ENCODE measurements at places on chromosomes 16 and 17.

- no peak for DNase-seq
Observed at GRCh38 chr16:54933281-54934011, 2.8 kb downstream of the IRX5 start.

- DNase-seq, result no peak
Observed at GRCh38 chr17:40281663-40282062, 6.0 kb upstream of the CDC6 start.

- DNase-seq, result no peak
Observed at GRCh38 chr17:73589363-73589980, 54.8 kb downstream of the SDK2 start.

GRCh38 chr17:47099987-47100711, 88.9 kb downstream of the CDC27 start:
- DNase-seq, result peak; percentile 73

GRCh38 chr17:11511696-11512095, 86.6 kb upstream of the DNAH9 start:
- DNase-seq, result no peak

DNA sequence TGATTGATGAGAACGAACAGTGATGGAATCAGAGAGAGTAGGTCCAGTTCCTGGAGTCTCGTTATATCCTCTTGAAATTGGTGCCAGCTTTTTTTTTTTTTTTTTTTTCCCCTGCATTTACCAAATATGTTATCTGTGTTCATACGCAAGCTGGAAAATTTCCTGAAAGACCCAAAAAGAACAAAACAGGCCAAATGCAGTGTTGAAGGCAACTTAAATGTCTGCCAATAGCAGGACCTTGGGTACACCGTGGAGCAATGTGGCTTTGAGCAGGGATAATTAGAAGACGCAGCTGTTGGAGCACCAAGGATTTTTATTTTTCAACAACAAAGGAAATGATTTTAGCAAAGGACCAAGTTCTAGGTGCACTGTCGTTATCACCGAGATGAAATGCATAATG, 105.0 kb downstream of the ABCC6 start:
- no peak for DNase-seq

GRCh38 chr16:86670750-86671234, 92.4 kb downstream of the FOXL1 start:
- no peak for DNase-seq

DNA sequence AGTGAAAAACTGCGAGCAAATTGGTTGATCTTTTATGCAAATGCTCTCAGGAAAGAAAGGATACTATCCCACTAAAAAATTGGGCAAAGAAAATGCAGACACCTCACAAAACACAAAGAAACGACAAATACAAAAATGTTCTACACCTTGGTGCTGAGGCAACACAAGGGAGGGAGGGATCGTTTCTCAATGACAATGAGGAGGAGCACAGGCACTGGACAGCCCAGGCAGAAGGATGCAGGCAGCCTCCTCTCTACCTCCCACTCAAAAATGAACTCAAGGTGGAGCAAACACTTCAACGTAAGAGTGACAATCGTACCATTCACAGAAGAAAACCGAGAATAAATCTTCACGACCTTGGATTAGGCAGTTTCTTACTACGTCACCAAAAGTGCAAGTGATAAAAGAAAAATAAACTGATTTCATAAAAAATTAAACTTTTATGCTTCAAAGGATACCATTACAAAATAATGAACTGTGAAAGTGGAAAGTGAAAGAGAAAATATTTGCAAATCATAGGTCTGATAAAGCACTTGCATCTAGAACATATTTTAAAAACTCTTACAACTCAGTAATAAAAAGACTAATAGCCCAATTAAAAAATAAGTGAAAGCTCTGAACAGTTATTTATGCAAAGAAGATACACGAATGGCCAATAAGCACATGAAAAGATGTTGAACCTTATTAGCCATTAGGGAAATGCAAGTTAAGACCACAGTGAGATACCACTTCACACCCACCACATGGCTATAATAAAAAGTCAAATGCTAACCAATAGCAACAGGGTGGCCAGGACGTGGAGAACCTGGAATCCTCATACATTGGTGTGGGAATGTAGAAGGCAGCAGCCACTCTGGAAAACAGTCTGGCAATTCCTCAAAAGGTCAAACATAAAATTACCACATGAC, 80.8 kb upstream of the TRAP1 start:
- DNase-seq, result no peak

DNA sequence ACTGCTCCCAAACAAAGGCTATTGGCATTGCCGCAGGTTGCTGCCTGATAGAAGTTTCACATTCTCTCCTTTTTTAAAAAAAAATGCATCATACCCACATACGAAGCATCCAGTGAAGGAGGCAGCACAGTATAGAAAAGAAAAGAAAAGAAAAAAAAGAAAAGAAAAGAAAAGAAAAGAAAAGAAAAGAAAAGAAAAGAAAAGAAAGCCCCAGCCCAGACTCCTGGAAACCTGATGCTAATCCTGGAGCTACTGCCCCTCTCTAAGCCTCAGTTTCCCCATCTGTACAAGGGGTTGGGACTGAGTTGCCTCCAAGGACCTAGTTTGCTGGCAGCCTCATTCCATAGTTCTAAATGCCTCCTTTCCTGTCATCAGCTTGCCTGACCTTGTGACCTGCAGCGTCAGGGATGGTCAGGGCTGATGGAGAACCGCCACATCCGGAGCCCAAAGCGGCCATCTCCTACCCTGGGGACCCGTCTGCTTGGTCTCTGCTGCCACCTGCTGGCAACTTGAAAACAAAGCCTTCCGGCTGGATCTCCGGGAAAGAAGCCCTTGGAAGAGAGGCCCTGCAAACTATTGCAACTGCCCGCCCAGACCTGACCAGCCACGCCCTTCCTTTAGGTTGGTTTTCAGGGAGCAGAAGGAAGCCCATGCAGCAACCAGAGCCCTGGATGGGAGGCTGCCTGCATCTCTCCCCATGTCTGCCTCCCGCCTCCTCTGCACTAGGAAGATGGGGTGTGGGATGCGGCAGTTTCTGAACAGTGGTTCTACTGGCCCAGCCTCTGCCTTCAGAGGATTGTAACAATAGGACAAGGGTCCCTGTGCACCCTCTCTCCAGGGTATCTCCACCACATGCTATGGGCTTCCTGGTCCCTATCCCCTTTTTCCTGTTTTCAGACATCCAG, 13.0 kb downstream of the AIPL1 start:
- peak; percentile 33 for DNase-seq

DNA sequence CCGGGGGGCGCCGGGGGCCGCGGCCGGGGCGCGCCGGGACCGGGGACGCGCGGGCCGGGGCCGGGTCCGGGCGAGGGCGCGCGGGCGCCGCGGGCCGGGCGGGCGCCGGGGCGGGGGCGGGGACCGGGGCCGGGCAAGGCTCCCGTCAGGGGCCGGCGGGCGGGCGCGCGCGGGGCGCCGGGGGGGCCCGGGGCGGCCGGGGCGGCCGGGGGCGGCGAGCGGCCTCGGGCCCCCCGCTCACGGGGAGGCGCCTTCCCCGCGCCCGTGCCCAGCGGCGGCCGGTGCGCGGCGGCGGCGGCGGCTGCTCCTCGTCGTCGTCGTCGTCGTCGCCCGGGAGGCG, 563 bp downstream of the ZCCHC14 start:
- no peak for DNase-seq

DNA sequence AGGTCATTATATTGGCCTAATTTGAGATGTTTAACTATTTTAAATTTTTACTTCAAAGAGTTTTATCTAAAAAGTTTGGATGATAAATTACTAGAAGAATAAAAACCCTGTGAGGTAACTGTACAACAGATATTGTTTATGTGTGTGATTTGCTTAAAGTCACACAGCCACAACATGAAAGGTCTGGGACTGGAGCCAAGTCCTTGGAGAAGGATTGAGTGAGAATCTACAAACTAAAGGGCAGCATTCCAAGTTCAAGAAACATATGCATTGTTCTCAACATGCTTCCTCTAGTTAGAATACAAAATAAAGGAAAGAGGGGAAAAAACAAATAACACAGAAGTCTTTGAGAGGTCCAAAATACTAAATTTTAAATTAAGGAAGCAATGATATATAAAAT, 131.5 kb upstream of the MON1B start:
- no peak for DNase-seq

DNA sequence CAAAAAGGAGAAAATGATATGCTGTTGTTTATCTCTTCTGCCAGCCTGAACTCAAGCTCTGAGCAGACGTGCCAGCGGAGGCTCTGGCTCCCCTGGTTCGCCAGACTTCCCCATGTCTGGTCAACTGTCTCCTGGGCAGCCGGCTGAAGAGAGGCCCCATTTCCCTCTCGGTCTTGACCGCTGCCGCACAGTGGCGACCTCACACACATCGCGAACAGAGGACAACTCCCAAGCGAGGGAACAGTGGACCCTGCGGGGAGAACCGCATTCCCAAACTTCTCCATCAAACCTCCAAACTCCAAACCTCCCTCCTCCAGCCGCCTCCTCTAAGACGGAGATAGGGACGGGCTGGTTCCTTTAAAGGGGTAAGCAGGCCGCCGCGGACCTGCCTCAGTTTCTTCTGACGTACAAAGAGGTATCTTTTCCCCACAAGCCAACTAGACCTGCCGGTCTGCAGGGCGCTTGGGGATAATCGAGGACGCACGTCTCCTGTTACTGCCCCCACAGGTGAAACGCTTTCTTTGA, 24.9 kb upstream of the RFFL start:
- DNase-seq, result no peak

DNA sequence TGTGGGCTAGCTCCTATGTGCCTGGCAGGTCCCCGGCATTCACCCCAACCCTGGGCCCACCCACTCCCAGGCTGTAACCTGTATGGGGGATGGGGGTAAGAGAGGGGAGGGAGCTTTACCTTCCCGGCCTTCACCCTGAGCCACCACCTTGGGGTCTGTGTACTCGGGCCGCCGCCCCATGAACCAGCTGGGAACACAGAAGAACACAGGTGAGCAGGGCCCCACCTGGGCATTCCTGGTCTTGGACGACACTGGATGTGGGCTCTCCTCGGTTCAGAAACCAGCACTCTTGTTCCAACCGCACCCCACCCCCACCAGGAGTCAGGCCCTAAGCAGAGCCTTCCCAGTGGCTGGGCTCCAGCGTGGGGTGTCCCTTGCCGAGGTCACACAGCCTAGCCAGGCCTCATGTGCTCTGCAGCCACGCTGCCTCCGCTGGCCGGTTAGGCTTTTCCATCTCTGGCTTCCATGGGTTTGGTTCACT, 18.8 kb downstream of the B9D1 start:
- DNase-seq, result no peak

DNA sequence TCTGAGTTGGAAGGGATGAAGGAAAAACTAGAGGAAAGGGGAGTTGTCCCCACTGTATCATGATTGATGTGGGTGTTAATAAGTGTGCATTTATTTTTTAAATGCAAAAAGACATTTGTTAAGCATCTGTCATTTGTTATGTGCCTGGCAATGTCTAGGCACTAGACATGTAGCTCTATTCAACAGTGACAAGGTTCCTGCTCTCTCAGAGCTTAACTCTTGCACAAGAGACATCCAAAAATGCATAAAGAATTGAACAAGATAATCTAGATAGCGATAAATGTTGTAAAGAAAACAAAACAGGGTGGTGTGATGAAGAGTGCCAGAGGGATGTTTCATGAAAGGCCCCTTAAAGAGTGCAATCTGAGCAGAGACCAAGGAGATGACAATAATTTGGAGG, 148.9 kb downstream of the TOX3 start:
- no peak for DNase-seq

- no peak for DNase-seq
Observed at GRCh38 chr16:53805113-53805512, 101.2 kb downstream of the FTO start.

DNA sequence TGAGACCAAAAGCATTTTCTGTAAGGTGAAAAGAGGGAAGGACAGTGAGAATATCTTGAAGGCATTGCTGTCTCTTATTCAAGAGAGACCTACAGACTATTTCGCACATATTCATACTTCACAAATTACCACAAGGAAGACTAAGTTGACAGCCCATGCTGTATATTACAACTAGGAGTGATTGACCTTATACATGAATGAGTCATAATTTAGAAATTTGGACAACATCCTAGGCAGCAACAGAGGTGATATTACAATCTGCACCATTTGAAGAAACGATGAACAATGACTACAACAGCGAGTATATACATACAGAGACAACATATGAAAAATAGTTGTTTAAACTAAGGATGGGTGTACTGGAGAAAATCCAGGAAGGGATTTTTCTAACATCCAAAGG, 971.7 kb downstream of the CDH11 start:
- DNase-seq, result no peak

- no peak for DNase-seq
Observed at GRCh38 chr16:81566086-81567007, 121.7 kb downstream of the CMIP start.

- DNase-seq, result no peak
Observed at GRCh38 chr16:8691728-8692127, 17.3 kb downstream of the ABAT start.

DNA sequence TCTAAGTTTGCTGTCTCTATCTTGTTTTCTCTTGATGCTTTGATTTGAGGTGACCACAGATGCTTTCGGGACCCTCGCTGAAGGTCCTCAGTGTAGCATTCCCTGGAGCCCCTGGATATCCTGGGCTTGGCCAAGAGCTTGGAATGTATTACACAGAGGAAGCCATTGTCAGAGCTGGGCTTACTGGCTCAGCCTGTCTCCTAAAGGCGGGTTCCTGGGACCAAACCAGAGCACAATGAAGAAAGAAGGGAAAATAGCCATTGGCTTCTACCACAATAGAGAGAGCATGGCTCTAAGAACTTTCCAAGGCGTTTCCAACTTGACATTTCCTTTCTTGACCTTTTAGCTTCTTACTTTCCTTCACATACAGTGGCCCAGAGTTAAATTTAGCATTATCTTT, 229.3 kb downstream of the HS3ST3A1 start:
- DNase-seq, result no peak

DNA sequence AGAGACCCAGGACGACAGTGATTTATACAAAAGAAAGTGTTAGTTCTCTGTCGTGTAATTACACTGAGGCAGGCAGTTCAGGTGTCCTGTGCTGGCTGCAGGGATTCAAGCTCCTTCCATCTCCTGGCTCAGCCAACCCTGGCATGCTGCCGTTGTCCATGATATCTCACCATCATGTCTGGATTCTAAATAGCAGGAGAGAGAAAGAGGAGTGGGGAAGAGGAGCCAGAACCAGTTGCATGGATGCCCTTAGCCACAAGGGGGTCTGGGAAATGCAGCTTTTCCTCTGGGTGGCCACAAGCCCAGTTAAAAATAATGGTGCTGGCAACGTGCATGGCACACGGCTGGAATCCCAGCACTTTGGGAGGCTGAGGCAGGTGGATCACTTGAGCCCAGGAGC, 9.7 kb downstream of the C16orf54 start:
- DNase-seq, result no peak

- no peak for DNase-seq
Observed at GRCh38 chr17:46053911-46054534, 55.0 kb downstream of the STH start.

- no peak for DNase-seq
Observed at GRCh38 chr17:74814453-74814852, 38.3 kb upstream of the NAT9 start.

GRCh38 chr16:53689636-53690035, 14.0 kb downstream of the RPGRIP1L start:
- no peak for DNase-seq

- no peak for DNase-seq
Observed at GRCh38 chr17:36144014-36144413, 32.4 kb downstream of the TBC1D3B start.

Data from activated CD8-positive, alpha-beta memory T cell treated with anti-CD3 and anti-CD28 coated beads for 1 hour (primary cell).